ENCODE measurements at places on chromosomes 6 and 20. TPM values are rescaled to one million over a fixed set of nuclear protein-coding genes. Genes with fewer than 3 reads are reported as not detected.

DNA sequence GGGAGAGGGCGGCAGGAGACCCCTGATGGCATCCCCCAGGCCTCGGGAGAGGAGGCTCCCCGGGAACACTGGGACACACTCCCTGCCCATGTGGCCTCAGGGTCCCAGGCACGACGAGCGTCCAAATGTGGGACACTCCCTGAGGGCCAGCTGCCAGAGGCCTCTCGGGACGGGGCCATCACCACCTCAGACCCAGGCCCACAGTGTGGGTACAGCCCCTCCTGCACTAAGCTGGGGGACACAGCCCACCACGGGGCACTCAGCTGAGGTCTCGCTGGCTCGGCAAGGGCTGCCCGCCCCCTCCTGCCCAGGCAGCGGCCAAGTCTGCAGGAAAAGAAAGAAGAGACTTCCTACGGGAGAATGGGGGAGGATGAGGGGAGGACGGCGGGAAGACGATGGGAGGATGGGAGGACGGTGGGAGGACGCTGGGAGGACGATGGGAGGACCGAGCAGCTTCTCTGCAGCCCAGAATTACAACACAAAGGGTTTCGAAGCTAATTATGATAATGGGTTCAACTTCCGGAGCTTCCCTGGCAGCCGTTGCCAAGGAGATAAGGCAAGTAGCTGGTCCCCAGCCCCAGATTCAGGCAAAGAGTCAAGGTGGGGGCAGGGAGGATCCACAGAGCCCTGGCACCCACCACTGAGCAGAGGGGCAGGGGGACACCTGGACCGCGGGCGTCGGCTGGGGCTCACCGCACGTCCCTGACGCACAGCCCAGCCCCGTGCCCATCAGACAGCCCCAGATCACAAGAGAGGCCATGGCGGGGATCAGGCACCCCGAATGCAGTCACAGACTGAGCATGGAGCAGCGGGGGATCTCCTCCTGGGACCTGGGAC is 17.5 kb downstream of the KCNQ2 start:
- no peak overlapping the region for H3K4me3 ChIP-seq
- no peaks in the 10 kb centered on the region for H3K36me3 ChIP-seq
- H3K27ac ChIP-seq: no peak overlapping the region
- peaks cover 4% of the 10 kb centered on the region for H3K4me1 ChIP-seq
- DNase-seq: no peak
- H3K27me3 ChIP-seq: no peaks in the 10 kb centered on the region

The APCDD1L gene
- not detected for total RNA-seq

GRCh38 chr6:3869632-3870527 is 20.7 kb downstream of the FAM50B start:
- no peaks in the 10 kb centered on the region for H3K27me3 ChIP-seq
- DNase-seq: no peak
- H3K36me3 ChIP-seq: no peaks in the 10 kb centered on the region
- H3K27ac ChIP-seq: no peak overlapping the region

GRCh38 chr6:7021301-7021700 is 86.5 kb upstream of the RREB1 start:
- no peak for DNase-seq
- no peak overlapping the region for H3K27ac ChIP-seq
